ENCODE measurements at places on chromosomes 2 and 18.

DNA sequence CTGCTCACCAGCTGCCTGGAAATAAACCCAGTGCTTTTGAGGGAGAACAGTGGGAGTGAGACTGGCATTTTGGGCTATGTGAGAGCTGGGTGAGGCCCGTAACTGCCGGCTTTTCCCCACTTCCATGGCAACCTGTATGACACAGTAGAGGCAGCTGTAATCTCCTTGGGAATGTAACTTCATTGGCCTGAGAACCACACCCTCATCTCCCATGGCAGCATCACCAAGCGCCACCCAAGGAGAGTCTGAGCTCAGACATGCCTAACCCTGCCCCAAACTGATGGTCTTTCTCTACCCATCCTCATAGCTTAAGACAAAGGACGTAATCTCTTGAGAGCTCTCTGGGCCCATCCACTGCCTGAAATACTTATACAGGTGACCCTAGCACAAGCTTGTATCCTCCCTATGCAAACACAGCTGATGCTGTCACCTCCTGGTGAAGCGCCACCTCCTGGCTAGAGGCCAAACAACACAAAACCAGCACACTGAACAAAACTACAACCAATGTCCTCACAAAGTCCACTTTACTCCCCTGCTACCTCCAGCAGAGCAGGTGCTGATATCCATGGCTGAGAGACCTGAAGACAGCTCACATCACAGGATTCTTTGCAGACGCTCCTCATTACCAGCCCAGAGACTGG, 763.4 kb upstream of the NRXN1 start:
- DNase-seq, result no peak

DNA sequence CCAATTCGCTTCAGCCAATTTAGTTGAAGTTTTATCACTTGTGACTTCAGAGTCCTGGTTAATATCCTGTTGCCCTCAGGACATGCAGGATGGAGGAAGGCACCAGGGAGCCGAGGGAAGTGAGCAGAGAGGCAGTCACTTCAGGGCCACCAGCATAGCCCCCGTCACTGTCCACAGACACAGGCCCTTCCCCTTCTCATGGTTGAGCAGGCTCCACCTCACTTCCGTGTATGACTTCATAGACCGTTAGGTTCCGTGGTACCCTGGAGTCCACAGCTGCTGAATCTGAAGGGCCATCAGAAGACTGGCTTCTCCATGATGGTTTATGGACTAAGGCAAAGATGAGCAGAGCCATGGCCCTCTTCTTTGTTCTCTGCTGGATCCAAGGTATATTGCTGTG, at the start of gene C2orf92:
Gene C2orf92 (plus strand): TSS at position 266 of the 400 bp plus-strand sequence. CDS start 76 bp downstream, at position 342.
- no peak for DNase-seq

DNA sequence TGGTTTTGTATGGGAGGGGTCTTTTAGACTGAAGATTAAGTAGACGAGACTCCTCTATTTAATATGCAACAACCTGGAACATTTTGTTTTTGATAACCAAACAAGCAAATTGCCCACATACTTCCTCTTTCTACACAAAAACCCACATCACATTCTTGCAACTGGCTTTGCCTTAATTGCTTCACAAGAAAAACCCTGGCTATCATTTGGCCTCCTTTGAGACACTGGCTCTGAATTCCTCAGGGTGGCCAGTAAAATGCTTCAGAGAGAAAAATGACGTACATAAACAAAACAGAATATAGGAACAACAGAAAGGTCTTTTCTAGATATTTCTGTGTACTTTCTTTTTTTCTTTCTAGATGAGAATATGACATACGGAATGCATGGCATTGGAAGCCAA, 103.0 kb downstream of the TRIB2 start:
- DNase-seq, result no peak

DNA sequence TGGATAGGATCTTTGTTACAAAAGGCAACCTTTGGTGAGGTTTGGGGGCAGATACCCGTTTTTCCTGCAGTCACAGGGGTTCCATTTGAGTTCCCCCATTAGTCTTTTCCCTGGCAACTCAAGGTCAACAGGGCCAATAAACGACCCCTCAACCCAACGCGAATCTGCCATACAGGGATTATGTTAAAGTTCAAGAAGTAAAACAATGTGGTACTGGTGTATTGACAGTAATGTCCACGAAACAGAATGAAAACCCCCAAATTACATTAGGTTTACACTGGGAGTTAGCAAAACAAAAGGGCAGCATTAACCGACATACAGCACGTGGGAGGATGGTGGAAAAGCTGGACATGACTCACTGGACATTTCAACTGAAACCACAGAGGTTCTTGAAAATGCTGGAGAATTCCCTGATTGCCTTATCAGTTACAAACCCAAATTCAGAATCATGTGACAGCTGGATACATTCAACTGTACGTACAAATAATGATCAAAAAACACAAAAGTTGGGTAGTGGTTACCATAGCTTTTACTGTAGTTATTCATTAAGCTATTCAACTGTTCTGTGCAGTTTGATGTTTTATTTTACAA, 4.9 kb upstream of the IMP4 start:
- DNase-seq, result no peak

- DNase-seq, result no peak
Observed at GRCh38 chr2:85504778-85505261, 34.1 kb upstream of the MAT2A start.

Data from activated T-helper 1 cell treated with anti-CD3 and anti-CD28 coated beads, Interleukin-2, amount 50 U/mL, for 16 hours (primary cell).